ENCODE measurements at places on chromosomes 1 and 21.

- no peak for DNase-seq
These were observed 26.6 kb downstream of the MSTO1 start for GRCh38 chr1:155636397-155637153.

- DNase-seq, result no peak
These were observed 34.4 kb downstream of the CAPZB start for GRCh38 chr1:19450811-19451515.

DNA sequence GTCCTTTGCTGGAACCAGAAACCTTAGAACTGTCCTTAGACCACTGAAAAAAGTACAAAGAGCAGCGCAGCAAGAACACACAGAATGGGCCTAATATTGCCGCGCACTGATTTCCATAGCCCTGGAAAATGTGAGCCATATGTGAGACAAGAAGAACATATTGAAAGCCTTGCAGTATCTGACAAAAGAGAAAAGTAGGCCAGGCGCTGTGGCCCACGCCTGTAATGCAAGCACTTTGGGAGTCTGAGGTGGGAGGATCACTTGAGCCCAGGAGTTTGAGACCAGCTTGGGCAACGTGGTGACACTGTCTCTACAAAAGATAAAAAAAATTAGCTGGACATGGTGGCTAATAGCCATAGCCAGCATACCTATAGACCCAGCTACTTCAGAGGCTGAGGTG lies 300.7 kb downstream of the RYR2 start:
- DNase-seq, result no peak

DNA sequence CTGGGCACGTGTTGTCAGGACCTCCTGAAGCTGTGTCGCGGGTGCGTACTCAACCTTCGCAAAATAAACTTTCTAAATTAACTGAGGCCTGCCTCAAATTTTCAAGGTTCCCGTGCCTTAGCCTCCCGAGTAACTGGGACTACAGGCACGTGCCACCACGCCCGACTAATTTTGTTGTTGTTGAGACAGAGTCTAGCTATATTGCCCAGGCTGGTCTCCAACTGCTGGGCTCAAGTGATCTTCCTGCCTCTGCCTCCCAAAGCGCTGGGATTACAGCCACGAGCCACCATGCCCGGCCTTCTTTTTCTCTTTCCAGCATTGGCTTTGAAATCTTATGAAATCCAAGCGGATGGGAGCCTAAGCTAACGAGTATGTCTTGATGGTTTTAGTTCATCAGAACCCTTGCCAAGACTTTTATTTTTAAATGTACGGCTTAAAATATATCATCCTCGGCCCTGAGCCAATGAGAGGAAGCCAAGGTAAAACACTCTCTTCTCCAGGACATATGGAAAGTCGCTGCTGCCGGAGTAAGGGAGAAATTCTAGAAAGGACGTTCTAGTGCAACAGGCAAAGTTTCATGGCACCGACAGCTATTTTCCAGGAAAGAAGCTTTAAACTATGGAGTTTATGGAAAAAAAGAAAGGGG lies 12.7 kb upstream of the ERVH48-1 start:
- no peak for DNase-seq

- no peak for DNase-seq
These were observed 39.5 kb downstream of the XCL2 start for GRCh38 chr1:168504064-168504837.

GRCh38 chr1:167095368-167095767 lies 1.5 kb downstream of the STYXL2 start:
- DNase-seq, result peak; percentile 19

GRCh38 chr1:29574871-29575270 lies 338.5 kb downstream of the PTPRU start:
- DNase-seq, result no peak

- DNase-seq, result no peak
These were observed 52.8 kb upstream of the TMPRSS2 start for GRCh38 chr21:41560661-41561158.

- no peak for DNase-seq
These were observed 18.0 kb downstream of the LTN1 start for GRCh38 chr21:28974531-28975227.

DNA sequence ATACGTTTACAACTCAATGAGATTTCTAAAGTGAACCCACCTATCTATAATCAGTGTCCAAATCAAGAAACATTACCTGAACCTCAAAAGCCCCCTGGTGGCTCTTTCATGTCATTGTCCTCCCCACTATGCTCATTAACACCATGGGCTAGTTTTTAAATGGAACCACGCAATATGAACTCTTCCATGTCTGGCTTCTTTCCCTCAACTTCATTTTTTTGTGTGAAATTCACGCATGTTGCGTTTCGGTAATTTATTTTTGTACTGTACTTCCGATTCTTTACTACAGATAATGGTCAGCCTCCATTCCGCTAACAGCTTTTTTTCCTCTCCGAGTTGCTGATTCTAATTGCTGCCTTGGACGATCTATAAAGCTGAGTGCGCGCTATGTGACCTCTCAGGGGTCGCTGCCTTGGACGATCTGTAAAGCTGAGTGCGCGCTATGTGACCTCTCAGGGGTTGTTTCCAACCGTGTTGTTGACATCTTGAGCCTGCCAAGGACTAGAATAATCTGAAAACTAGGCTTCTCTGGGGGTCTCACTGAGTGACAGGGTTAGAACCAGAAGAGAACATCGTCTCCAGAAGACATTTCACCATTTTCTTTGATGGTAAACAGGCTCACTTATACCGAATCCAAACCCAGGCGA lies 1.1 kb upstream of the CACYBP start:
- peak; percentile 77 for DNase-seq

GRCh38 chr1:41525891-41526587 lies 41.6 kb upstream of the EDN2 start:
- DNase-seq, result peak; percentile 8

- DNase-seq, result peak; percentile 11
These were observed 9.2 kb downstream of the FCRL3 start for GRCh38 chr1:157691285-157691920.

GRCh38 chr1:218771931-218772330 lies 401.7 kb upstream of the LYPLAL1 start:
- DNase-seq, result no peak

DNA sequence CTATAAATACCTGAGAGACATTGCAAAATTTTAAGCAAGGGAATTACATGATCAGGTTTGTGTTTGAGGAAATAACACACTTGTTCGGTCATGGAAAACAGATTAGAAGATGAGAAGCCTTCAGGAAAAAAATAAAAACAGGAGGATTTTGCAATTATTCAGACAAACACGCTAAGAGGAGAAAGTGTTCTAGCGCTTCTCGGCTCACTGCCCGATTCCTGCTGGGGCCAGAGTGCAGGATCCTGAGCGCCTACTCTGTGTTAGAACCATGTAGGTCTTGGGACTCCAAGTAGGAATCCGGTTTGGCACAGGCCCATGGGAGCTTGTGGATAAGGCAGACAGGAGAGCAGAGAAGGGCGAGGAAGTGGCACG lies 8.1 kb upstream of the PRELP start:
- DNase-seq, result no peak

- DNase-seq, result no peak
These were observed 5.0 kb upstream of the ENO1 start for GRCh38 chr1:8883491-8883890.

- no peak for DNase-seq
These were observed 1563.6 kb upstream of the PRMT6 start for GRCh38 chr1:105492921-105493320.

GRCh38 chr21:37166733-37167132 lies 93.7 kb downstream of the TTC3 start:
- no peak for DNase-seq

DNA sequence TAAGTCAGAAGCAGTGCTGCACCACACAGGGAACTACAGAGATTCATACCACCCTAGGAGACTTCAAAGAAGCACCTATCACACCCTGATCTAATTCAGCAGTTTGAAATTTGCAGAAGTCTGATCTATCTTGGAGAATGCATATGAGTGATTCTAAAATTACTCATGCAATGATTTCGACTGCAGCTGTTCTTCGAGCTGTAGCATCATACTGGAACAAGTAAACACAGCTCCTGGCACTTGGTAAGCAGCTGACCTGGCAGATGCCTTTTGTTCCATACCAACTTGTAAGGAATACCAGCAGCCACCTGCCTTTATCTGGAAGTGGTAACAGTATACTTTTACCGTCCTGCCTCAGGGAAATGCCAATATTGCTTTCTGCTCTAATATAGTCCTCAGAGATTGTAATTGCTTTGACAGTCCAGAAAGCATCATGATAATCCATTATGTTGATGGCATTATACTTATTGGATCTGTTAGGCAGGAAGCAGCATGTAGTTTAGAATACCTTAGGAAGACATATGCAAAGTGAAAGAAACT lies 25.7 kb downstream of the AADACL4 start:
- no peak for DNase-seq

DNA sequence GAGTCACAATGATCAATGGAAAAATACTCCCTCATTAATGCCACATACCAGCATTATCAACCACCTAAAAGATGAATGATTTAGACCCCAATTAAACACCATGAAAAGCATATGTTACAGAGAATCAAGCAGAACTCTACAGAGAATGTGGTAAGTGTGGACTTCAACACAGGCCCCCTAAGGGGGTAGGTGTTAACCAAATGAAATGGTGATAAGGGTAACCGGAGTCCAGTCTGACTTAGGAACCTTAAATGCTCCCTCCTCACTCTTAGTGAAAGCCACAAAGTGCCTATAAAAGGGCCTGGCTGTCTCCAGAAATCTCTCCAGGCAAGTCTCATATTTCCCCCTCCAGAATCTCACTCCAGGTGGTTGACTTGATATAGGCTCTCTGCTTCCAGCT lies 149.2 kb upstream of the FOXD3 start:
- no peak for DNase-seq

- no peak for DNase-seq
These were observed 234.1 kb downstream of the SDCCAG8 start for GRCh38 chr1:243489681-243490546.

DNA sequence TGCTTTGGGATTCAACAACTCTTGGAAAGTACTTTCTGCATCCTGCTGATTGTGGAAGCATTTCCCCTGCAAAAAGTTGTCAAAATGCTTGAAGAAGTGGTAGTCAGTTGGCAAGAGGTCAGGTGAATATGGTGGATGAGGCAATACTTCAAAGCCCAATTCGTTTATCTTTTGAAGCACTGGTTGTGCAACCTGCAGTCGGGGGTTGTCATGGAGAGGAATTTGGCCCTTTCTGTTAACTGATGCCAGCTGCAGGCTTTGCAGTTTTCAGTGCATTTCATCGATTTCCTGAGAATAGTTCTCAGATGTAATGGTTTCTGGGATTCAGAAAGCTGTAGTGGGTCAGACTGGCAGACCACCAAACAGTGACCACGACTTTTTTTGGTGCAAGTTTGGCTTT lies 47.6 kb upstream of the GJA5 start:
- no peak for DNase-seq

DNA sequence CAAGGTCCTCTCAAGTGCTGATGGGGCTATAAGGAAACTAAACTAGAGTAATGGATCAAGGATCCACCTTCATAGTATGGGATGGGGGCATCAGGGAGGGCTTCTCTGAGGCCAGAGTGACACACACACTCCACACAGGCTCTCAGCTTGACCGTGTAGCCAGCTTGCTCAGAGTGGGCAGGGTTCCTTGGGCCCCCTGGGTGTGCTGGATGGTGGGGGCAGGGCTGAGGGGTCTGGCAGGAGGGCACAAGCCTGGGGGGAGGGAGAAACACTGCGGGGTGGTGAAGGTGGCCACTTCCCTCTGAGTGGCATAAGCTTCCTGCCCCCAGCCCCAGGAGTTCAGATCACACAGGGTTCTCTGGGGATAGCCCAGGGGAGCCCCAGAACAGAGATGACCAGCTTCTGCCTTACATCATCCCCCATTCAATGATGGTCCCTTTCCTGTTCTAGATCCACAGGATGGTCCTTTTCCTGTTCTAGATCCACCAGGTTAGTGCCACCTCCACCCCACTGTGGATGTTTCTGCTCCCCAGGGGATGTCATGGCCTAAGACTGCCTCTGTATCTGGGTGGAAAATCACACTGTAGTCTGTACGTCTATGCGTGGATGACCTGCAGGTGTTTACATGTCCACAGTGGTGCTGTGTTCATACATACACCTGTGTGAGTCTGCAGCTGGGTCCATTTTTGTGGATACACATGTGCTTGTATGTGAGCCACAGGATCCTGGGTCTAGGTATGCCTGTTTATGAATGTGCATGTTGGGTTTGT lies 525.0 kb downstream of the PTPRU start:
- DNase-seq, result no peak

- DNase-seq, result peak; percentile 86
These were observed 699 bp downstream of the MAP3K6 start for GRCh38 chr1:27366113-27366410.

- DNase-seq, result no peak
These were observed 602.9 kb upstream of the ADAMTS5 start for GRCh38 chr21:27569831-27570230.

- no peak for DNase-seq
These were observed 250.6 kb downstream of the ZP4 start for GRCh38 chr1:237640011-237640671.

DNA sequence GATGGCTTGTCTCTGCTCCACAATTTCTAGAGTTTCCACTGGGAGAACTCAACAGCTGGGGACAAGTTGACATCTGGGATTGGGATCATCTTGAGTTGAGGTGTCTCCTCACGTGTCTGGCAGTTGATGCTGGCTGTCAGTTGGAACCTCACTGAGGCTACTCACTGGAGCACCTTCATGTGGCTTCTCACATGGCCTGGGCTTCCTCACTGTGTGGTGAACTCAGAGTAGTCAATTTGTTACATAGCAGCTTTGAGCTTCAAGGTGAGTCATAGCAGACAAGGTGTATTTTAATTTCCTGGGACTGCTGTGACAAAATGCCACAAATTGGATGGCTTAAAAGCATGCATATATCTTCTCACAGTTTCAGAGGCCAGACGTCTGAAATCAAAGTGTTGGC lies 44.0 kb downstream of the NTNG1 start:
- DNase-seq, result no peak

GRCh38 chr1:59453297-59453968 lies 156.5 kb downstream of the FGGY start:
- no peak for DNase-seq

GRCh38 chr1:119482517-119483425 lies 24.2 kb upstream of the HSD3B1 start:
- DNase-seq, result no peak

DNA sequence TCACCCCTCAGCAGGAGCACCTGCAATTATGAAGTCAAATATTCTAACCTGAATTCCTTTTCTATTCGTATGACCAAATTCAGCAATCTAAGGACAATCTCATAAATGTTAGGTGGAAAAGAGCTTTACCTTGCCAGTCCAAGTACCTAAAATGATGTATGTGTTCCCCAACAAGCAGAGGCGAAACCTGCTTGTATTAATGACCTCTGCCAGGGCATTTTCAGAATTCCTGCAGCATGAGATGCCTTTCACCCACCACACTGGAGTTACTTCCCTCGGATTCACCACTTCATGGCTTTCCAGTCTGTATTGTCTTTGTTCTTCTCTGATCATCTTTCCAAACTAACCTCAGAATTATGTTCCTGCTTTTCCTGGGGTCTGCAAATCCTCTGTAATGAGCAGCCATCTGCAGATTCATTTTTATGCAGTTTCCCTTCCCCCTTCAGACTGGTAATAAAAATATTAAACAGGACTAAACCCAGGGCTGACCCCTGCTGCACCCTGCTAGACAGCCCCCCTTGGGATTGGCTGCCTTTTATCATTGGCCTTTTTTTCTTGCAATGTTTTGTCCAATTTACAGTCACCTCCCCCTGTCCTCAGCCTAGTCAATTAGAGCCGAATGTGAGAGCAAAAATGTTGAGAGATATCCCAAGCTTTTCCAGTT lies 26.6 kb upstream of the CASQ2 start:
- DNase-seq, result no peak

All from NCI-H345 (cell line).